Osteocyte (in vitro differentiated cells): ENCODE measurements at places on chromosomes 7 and 10.

DNA sequence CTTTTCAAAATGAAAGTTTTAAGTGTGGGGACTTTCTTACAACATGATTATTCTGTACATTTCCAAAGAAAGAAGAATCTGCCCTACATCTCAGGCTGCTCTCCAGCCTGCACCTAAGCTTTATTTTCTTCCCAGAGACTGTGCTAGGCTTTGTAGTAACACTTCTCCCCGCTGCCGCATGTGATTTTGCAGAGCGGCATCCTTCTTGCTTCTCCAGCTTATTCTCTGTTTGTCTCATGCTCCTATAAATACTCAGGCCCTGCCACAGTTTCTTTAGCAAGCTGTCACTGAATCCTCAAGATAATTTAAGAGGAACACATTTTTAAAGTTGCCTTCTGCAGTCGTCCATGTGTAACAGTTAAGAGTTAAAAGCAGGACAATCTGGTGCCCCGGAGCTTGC is 53.5 kb downstream of the INSYN2A start:
- DNase-seq, result no peak

DNA sequence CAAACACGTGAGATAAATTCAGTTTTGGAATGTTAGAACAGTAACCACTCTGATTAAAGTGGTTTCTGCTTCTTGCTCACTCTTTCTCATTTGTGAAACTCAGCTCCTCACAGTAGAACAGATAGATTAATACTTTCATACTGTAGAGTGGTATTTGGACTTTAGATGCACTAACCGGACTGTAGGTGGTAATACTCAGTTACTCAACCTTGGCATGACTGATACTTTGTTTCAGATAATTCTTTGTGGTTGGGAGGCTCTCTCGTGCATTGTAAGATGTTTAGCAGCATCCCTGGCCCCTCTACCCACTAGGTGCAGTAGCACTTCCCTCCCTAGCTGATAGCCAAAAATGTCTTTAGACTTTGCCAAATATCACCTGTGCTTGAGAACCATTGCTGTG is 37.6 kb downstream of the MCU start:
- DNase-seq, result no peak

DNA sequence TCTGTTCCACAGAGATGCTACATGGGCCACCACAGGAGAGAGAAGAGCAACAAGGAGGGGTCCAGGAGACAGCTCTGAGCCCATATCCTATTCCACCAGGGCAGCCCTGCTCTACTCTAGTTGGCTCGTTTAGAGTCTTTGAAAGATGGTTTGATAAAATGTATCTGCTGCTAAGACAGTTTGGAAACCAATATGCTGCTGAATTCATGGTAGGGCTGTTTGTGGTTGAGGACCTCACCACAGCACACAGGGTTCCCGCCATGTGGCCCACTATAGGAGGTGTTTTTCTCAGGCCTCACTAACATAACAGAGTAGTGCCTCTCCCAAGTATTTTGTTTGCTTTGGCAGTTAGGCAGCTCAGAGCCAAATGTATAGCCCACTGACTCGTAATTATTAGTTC is 35.8 kb upstream of the ZC3HAV1L start:
- no peak for DNase-seq

GRCh38 chr10:42988069-42988468 is 88.8 kb upstream of the RET start:
- DNase-seq, result no peak
